Stimulated activated CD8-positive, alpha-beta memory T cell treated with anti-CD3 and anti-CD28 coated beads, Interleukin-2, amount 100 ng/mL, for 48 hours (primary cell): ENCODE measurements at places on chromosomes 4 and X.

DNA sequence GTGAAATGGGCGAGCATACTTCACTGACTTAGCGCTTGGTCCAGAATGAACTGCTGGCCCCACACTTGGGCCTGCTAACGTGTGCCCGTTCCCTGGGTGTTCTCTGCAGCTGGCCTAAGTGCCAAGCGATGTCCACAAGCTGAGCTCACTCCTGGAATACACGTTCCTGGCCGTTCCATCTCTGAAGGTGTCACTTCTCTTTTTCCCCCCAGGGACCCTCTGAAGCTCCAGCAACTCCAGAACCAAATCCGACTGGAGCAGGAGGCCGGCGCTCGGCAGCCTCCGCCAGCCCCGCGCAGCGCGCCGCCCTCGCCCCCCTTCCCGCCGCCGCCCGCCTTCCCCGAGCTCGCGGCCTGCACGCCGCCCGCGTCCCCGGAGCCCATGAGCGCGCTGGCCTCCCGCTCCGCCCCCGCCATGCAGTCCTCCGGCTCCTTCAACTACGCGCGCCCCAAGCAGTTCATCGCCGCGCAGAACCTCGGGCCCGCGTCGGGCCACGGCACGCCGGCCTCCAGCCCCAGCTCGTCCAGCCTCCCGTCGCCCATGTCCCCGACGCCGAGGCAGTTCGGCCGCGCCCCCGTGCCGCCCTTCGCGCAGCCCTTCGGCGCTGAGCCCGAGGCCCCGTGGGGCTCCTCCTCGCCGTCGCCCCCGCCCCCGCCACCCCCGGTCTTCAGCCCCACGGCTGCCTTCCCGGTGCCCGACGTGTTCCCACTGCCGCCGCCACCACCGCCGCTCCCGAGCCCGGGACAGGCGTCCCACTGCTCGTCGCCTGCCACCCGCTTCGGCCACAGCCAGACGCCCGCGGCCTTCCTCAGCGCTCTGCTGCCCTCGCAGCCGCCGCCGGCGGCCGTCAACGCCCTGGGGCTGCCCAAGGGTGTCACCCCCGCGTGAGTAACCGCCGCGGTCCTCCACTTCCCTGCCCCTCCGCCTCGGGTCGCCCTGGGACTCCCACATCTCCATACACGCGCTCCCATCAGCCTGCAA, 132.3 kb downstream of the CBR4 start:
- peak; percentile 21 for DNase-seq

DNA sequence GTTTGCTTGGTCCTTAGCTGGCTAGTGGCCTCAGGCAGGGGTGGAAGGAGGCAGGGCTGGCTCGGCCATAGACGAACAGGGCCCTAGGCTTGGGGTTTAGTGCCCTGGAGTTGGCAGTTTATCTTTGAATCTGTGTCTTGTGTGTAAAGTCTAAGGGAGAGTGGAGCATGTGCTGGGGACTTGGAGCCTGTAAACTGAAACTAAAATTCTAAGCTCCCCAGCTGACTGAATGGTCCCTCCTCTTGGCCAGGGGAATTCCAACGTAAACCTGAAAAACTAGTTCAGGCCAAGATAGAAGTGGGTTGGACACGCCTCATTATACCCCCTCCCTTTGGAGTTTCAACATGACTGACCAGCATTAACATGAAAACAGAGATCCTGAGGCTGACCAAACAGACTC, 46.1 kb upstream of the GPR78 start:
- DNase-seq, result no peak

- DNase-seq, result no peak
Observed at GRCh38 chr4:94011190-94011589, 182.6 kb downstream of the ATOH1 start.

DNA sequence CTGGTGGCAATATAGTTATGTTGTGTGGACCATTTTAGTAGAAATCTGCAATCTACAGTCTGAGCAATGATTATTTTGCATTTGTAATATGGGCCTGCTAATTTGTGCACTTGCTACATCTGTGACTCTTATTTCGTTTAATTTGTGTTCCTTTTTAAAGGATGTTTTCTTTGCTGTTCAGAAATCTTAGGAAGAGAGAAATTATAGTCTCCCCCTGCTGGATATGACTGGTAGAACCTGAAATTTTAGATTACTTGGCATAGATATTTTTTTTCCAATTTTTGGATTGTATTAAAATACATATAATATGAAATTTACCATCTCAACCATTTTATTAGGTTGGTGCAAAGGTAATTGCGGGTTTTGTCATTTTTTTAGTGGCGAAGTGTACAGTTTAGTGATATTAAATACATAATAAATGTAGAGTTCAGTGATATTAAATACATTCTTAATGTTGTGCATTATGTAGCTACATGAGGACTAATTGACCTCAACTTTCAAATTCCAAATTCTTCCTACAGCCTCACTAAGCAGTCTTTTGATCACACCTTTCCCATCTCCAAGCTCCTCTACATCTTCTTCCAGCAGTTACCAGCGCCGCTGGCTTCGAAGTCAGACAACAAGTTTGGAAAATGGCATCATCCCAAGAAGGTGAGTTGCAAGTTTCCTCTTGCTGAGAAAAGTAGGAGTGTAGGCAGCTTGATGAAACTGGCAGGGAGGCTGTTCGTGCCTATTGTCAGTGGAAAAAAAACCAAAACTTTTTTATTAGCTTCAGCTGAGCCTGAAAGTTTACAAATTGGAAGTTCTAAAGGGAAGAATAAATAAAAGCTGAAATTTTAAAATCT, 82.2 kb downstream of the FNIP2 start:
- DNase-seq, result no peak

DNA sequence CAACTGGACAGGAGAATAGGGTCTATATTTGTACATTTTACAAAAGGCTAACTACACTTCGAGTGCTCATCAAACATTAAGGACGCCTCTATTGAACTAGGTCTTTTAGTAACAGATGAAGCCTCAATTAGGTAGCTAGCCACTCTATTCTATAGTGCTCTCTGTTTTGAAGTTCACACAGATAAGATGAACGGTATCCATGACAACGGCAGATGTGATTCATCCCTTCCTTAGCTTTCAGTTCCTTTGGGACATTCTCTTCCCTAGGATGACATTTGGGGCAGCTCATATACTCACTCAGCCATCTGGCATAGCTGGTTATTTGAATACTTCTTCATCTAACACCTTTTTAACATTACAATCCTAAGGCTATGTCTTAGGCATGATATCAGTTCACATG, 62.4 kb upstream of the WDFY3 start:
- no peak for DNase-seq

DNA sequence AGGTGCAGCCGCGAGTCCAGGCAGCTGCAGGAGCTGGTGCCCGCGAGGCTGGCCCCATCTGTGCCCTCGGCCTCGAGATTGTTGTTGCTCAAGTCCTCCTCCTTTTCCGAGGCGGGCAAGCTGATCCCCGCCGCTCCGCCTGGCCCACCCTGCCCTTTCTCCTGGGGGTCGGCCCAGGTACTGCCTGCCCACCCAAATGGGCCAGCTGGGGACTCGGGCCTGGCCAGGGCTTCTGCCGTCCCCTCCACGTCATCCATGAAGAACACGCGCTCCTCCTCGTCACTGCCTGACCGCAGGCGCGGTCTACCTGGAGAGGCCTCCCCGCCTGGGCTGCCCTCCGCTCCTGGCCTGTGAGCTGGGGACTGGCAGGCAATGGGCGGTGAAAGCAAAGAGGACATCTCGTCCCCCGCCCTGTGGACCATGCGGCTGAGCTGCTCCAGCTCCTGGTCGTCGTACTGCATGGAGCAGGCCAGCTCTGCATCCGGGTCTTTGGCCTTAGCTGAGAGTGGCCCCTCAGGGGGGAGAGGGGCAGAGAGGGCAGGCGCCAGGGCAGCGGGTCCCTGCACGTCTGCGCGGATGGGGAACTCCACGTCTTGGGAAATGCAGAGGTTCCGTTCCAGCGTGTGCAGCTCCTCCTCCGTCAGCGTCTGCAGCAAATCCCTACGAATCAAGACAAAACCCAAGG, 43.1 kb upstream of the MXD4 start:
- DNase-seq, result no peak

DNA sequence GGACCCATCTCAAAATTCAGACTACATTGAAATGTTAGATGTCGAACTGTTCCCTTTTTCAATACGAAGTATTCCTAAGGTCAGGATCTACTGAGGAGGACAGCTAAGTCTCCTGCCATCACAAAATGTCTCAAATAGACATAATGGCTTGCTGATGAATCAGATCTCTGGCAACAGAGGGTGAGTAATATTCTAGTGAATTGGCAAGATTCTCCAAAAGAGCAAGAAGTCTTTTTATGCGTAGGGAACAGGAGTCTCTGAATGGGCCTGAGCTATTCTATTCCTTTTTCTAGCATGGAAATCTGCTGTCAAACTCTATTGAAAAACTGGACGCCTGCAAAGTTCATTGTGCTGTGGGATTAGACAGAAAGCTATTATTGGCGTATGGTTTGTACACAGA, 145.4 kb downstream of the FNIP2 start:
- no peak for DNase-seq

GRCh38 chr4:12421364-12421763, 992.7 kb upstream of the HS3ST1 start:
- no peak for DNase-seq

GRCh38 chr4:81913427-81913879, 441.7 kb upstream of the RASGEF1B start:
- DNase-seq, result peak; percentile 18

DNA sequence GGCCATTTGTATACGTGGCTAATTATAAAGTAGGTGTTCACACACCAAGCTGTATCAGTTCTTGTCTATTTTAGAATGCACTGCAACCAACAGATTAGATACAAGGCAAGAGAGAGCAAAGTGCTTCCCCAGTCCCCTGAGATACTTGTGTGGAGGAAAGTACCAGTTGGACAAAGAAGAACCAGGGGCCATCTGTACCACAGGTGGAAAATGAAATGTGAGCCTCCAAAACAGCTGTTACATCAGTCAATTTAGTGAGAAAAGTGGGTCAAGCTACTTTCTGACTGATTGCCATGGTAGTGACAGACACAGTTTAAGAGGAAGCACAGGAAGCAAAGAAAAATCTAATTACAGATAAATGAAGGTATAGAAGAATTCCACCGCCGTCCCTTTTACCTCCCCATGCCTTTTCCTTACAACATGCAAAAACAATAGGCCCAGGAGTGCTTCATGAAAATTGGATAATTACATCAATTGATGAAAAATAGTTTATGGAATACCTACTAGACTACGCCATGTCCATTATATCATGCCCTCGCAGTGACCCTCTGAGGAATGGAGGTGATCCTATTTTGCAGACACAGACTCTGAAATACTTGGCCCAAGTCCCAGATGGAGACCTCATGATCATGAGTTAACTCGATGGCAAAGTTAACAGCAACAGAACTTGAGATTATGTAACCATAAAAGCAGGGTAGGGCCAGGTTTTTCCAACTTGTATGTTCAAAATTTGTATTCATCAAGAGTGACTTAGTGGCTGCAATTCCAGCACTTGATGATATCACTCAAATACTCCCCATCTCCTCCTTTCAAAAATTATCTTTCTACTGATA, 15.8 kb downstream of the SMPX start:
- no peak for DNase-seq

GRCh38 chr4:91746551-91746950, 557.2 kb upstream of the GRID2 start:
- DNase-seq, result no peak

- no peak for DNase-seq
Observed at GRCh38 chr4:107900508-107900907, 30.8 kb upstream of the CYP2U1 start.

- DNase-seq, result no peak
Observed at GRCh38 chrX:133859860-133860259, 125.5 kb downstream of the GPC3 start.

DNA sequence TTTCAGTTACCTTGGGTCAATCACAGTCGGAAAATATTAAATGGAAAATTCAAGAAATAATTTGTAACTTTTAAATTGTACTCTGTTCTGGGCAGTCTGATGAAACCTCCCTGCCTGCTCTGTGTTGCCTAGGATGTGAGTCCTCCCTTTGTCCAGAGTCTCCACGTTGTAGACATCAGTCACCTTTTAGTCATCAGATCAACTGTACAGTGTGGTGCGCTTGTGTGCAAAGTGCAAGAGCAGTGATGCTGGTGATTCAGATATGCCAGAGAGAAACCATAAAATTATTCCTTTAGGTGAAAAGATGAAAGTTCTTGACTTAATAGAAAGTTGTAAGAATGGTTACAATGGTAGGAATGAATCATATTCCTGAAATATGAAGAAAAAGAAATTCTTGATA, 1.4 kb downstream of the SPATA4 start:
- no peak for DNase-seq

DNA sequence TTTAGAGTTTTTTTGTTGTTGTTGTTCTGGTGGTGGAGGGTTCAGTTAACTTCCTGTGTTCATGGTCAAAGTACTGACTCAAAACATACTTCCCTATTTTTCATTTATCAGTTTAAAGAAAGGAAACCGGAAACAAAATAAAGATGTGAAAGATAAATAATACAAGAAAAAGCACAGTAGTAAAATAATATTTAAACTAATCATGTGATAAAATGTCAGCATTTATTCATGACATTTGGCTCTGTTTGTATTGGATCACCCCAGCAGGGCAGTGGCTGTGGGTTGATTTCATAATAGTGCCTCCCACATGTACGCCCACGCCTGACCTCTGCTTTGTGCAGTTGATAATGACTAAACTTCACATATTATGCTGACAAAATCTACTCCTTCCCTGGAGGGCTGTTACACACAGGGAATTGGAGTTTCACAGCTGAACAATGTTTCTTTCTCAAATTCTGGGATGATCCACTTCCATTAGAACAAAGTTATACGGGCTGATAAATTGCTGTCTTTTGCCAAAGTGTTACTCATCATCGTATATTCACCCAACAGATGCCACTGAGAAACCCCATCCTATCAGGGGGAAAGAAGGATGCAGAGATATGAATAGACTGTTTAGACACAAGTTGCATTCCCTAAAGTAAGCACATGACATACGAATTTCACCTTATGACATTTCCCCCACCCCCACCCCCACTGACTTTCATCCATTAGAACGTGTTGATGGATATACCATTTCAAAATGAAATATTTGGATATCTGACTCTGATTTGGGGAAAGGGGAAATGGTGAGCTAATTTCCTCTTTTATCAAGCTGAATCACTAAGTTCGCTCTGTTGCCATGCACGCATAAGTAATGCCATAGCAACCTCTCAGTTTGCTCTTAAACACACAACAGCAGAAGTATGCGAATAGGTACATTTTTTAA, 48.3 kb downstream of the AMELX start:
- no peak for DNase-seq
